Astrocyte of the spinal cord (primary cell): ENCODE measurements at places on chromosomes 11 and 22.

DNA sequence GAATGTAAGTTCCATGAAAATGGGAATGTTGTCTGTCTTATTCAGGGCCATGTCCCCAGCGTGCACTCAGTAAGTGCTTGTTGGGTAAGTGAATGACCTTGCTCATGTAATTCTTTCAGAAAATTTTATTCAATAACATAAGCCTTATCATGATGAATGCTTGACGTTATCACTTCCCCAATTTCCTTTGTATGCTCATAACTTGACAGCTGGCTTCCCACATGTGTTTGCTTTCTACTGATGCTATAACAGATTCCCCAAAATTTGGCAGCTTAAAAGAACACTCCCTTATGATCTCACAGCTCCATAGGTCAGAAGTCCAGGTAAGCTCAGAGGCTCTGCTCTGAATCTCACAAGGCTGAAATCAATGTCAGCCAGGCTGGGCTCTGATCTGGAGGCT lies 155.8 kb upstream of the POU2AF2 start:
- DNase-seq: no peak

GRCh38 chr11:72655014-72655413 lies 19.2 kb downstream of the PDE2A start:
- DNase-seq: no peak

DNA sequence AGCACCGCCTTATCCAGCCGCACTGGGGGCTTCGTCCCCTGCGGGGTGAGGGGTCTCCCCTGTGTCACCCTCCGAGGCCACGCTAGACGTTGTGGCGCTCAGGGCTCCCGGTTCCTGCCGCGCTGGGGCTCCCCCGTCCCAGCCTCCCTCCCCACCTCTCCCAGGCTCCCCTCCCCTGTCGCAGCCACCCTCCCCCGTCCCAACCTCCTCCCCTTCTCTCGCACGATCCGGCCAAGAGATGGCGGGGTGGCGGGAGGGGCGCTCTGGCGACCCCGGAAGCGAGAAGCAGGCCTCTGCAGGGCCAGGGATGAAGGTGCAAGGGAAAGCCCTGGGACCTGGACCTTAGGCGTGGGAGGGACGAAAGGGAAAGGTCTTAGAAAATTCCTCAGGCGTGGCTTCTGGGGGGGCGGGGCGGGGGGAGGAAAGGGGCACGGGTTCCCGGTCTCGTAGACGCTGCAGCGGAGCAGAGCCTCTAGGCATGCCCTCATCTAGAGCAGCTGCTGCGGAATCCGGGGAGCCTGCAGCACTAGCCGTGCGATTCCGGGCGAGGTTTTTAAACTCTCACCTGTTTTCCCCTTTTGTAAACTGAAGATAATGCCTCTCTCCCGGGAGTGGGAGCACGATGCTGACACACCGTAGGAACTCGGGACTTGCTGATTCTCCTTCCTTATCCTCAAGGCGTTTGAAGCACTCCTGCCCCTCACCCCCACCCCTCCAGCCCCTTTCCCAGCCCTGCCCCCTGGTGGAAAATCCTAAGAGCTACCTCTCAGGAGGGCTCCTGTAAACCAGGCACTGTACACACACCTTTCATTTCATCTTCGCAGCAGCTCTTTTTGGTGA lies 14.4 kb downstream of the KCNJ5 start:
- DNase-seq: peak; percentile 17

DNA sequence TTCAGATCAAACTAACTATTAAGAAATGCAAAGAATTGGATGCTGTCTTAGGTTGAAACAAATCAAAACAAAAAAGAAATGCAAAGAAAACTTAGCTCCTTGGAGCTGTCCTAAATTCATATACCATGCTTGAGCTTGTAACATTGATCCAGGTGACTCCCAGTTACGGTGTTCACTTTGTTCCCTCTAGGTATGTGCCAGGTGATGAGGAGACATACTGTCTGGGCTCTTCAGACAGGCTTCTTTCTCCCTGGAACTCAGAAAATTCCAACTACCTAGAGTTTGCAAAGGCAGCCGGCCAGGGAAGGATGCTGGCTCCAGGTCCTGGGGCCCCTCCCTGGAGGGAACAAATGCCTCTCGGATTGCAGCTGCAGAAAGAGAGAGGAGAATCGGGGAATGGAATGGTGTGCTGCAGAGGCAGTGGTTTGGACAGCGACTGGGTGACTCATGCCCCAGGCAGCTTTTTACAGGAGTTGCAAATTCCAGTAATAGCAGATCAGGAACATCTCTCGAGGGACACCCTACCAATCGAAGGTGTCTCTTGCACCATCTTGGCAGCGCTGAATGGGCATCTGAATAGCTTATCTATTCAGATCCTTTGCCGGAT lies 12.3 kb upstream of the ASPHD2 start:
- DNase-seq: peak; percentile 63

DNA sequence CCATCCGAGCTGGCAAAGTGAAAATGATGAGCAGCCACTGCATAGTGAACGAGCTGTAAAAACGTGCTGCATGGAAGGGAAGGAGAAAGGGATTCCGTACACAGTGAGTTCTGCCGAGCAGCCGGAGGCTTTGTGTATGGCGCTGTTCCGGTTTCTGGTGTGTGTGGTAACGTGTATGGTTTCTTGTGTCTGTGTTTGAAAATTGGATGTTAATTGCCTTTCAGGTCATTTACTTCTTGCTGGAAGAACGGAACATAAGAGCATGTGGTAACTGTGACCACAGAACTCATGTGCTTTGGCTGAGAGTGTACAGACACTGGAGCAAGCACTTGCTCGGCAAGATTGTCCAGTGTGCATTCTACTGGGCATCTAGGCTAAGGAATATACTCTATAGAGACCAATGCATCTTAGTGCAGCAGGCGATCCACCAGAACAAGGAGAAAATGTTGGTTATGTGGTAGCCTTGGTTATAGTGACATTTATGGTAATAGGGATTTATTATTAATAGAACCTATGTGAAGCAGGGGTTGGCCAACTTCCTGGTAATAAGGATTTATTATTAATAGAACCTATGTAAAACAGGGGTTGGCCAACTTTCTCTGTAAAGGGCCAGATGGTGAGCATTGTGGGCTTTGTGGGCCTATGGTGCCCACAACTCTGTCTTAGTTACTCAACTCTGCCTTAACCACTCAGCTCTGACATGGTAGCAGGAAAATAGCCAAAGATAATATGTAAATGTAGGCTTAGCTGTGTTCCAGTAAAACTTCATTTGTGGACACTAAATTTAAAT lies 49.2 kb downstream of the GRAMD1B start:
- no peak for DNase-seq

- DNase-seq: no peak
Measured at GRCh38 chr22:19951346-19951745, 9.7 kb upstream of the TXNRD2 start.

GRCh38 chr22:44406341-44407170 lies 91.5 kb downstream of the RTL6 start:
- DNase-seq: peak; percentile 13

DNA sequence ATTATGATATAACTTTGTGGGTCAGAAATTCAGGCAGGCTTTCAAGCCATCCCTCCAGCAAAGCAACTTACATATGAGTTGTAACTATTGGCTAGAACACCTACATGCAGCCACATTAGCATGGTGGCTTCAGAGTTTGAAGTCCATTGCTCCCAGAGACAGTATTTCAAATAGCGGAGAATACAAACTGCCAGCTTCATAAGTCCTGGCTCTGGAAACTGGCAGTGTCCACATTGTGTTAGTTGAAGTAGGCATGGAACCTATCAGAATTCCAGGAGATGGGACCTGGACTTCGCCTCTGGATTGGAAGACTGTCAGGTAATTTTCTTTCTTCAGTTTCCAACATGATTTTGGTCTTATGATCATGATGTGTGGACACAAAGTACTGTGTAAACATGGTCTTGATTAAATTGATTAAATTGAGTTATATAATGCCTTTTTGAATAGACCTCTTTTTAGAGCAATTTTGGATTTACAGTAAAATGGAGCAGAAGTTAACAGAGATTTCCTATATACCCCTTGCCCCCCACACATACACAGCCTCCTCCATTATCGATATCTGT lies 209.9 kb upstream of the NAV2 start:
- no peak for DNase-seq

DNA sequence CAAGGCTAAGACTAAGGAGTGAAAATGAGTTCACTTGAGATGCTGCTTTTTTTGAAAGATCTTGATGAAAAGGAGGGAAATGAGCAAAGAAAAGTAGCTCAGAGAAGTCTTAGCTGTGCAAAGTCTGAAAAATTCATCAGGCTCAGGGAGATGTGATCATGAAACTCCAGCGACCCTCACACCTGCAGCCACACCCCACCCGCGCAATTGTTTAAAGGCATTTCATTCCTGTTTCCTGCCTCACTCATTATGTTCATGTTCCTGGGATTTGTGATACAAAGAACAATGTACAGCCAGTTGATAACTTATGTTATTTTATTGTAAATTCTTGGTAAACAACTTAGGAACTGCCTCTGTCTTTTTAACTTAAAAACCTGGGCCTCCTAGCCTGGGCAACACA lies 8.7 kb upstream of the GSTP1 start:
- DNase-seq: no peak

DNA sequence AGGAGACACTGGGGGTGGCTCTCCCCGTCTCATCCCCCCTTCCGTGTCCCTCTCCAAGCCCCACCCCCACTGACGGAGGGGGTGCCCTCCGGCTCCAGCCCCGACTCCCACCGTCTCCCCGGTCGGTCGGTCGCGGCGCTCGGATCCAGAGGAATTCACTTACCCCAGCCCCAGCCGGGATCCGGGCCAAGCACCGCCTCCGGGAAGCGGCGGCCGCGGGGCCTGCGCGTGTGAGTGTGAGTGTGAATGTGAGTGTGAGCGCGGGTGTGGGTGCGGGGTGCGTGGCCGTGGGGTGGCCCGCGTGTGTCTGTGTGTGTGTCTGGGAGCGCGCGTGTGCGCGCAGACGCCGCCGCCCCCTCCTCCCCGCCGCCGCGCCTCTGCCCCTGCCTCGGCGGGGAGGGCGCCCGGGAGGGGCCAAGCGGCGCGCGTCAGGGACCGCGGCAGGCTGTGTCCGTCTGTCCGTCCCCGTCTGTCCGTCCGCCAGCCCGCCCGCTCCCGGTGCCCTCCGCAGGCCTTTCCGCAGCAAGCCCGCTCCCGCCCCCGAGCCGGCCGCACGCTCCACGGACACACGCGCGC lies at the start of gene ELFN2:
Gene ELFN2, minus strand, starts transcription at position 345 of the 576 bp plus-strand sequence. CDS start 51,945 bp downstream, outside the sequence.
- peak; percentile 20 for DNase-seq

GRCh38 chr11:61800331-61801281 lies 7.9 kb downstream of the FEN1 start:
- no peak for DNase-seq

- no peak for DNase-seq
Measured at GRCh38 chr11:84909740-84910139, 717.4 kb downstream of the DLG2 start.

- DNase-seq: peak; percentile 98
Measured at GRCh38 chr11:107043242-107044006, 25.1 kb upstream of the GUCY1A2 start.

- DNase-seq: peak; percentile 53
Measured at GRCh38 chr11:71300187-71300586, 47.8 kb upstream of the SHANK2 start.

DNA sequence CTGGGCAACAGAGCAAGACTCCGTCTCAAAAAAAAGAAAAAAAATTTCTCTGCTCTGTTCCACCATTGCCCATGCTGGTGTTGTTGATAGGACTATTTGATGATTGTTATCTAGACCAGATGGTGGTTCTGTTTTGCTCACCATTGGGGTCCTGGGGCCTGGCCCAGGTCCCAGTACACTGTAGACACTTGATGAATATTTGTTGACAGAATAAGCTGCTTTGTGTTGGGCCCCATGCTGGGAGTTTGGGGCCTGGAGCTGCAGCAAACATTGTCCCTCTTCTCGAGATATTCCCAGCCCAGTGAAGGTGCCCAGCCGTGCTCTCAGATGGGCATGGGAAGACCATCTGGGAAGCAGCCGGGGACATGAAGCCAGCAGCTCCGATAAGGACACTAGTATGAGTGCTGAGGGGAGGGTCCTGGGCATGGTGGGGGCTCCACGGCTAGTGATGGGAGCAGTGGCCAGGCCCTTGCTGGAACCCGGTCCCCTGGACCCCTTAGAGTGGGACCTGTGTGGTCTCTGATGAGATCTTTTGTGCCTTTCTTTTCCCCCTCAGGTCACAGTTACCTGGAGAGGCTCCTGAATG lies 13.6 kb downstream of the INCENP start:
- DNase-seq: no peak

- peak; percentile 86 for DNase-seq
Measured at GRCh38 chr11:117316197-117316961, at the start of gene BACE1. BACE1 (minus strand) TSS chr11:117316256; CDS start chr11:117315795, 461 bp downstream.

- DNase-seq: no peak
Measured at GRCh38 chr11:30617762-30618161, 31.6 kb upstream of the MPPED2 start.

- DNase-seq: no peak
Measured at GRCh38 chr11:120130991-120131760, 6.7 kb downstream of the TRIM29 start.

- no peak for DNase-seq
Measured at GRCh38 chr22:33898121-33898520, 22.2 kb downstream of the LARGE1 start.

DNA sequence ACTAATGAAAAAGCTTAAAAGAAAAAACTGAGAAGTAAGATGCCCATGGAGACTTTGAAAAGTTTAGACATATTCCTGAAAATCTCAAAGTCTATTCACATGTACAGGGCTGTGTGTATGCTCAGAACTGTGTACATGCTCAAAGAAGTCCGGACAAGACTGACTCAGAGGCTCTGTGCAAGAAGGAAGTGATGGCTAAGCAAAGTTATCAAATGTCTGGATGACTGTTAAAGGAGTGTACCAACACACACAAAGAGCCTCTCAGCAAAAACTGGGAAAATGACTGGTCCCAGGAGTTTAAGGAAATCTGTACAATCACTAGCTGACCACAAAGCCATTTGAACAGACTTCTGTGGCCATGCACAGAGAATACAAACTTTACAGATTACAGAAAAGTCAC lies 33.1 kb upstream of the ARHGAP32 start:
- DNase-seq: peak; percentile 72

- DNase-seq: no peak
Measured at GRCh38 chr11:18705651-18706281, 7.2 kb downstream of the TMEM86A start.

DNA sequence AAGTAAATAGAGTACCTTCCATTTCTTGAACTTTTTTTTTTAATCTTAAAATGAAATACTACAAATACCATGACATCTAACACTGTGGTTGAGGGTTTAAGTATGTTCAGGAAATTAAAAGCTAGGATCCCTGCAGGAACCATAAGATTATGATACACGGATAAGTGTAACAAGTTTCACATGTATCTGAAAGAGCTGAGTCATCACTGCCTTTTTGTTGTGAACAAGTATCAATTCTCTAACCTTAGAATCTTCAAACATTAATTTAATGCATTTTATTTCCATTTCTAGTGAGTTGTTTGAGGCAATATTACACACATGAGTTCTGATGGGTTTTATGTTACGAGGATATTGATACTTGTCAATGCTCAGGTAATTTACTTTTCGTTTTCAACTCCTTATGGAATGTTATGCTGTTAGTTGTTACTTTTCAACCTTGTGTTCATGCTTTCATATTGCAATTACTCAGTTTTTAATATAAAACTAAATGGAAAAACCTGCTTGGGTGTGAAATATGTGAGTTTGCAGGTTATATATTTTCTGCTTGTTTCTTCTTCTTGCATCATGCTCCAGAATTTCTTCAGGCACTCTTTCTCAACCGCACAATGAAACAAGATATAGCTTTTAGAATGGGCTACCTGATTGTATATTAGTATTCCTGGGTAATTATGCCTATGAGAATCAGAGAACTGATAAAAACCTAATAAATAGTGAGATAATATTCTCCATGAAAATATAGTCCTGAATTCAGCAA lies 361.3 kb upstream of the MTNR1B start:
- no peak for DNase-seq

GRCh38 chr11:78451371-78452150 lies 33.9 kb upstream of the GAB2 start:
- no peak for DNase-seq
